ENCODE measurements at places on chromosomes 12 and 14.

GRCh38 chr14:71235875-71236274, 328.6 kb downstream of the PCNX1 start:
- no peak for DNase-seq

GRCh38 chr12:116059904-116060303, 217.6 kb downstream of the MED13L start:
- DNase-seq = no peak

- peak; percentile 42 for DNase-seq
These were observed 424 bp downstream of the BBOF1 start for GRCh38 chr14:74019408-74020137.

GRCh38 chr12:22321638-22322037, 12.9 kb downstream of the ST8SIA1 start:
- no peak for DNase-seq

GRCh38 chr14:54025661-54026060, 69.0 kb upstream of the BMP4 start:
- no peak for DNase-seq

- DNase-seq = no peak
These were observed 14.3 kb downstream of the YBX3 start for GRCh38 chr12:10708862-10709261.

- DNase-seq = no peak
These were observed 9.4 kb upstream of the GALNT9 start for GRCh38 chr12:132338781-132339180.

- no peak for DNase-seq
These were observed 128.5 kb downstream of the KIF26A start for GRCh38 chr14:104266631-104267575.

DNA sequence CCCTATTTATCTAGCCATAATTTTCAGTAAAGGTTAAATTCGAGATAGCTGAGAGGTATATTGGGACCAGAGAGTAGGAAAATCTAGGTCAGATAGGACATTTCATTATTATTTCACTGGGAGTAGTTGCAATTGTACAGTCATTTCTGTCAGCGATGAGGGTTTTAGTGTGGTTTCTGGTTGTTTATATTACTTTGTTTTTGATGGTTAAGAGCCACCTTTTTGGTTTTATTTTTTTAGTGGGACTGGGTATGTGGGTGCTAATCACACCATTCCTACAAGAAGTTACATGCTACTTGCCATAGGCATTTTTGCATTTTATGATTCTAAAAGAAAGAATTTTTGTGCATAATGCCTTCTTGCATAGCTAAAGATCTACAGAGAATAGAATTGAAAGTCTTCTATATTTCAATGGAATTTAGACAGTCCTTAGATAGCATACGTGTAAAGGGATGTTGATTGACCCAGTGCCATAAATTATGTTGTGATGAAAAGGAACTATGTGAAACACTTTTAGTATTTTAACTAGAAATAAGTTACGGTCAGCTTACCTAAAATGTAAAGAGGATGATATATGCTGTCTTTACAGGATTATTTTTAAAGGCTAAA, 85.2 kb downstream of the KTN1 start:
- DNase-seq = no peak

DNA sequence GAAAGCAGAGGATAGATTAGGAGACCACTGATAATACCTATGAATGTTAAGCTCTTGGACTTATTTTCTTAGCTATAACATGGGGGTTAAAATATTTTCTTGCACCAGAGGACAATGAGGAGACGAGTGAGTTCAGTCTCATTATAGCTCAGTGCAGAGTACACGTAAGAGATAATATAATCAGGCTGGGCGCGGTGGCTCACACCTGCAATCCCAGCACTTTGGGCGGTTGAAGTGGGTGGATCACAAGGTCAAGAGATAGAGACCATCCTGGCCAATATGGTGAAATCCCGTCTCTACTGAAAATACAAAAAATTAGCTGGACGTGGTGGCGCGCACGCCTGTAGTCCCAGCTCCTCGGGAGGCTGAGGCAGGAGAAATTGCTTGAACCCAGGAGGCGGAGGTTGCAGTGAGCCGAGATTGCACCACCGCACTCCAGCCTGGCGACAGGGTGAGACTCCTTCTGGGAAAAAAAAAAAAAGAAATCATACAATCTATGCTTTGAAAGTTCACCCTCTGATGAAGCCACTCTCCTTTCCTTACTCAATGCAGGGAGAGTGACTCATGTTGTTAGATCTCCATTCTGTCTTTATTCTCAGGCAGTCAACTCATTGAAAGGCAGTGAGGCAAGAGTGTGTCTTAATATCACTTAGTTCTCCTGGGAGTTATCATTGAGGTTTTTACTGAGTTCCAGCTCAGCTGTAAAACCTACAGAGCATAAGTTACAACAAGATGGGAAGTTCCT, 134.2 kb downstream of the SYNE2 start:
- DNase-seq = no peak

DNA sequence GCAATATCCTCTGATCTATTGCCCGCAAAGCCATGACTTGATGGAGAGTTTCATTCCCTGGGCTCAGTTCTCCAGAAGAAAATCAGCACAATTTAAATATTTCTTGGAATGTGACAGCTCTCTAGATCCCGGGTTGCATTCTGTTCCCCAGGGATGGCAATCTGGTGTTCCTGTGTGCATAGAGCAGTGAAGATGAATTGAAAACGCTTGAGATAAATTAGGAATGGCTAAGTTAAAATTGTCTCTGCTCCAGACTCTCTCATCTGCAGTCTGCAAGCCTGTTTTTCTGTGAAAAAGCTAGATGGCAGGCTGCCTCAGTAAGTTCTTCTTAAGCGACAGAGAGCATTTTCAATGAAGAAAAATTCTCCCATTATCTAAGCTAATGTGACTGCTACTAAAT, 582.5 kb upstream of the MGAT4C start:
- peak; percentile 48 for DNase-seq

DNA sequence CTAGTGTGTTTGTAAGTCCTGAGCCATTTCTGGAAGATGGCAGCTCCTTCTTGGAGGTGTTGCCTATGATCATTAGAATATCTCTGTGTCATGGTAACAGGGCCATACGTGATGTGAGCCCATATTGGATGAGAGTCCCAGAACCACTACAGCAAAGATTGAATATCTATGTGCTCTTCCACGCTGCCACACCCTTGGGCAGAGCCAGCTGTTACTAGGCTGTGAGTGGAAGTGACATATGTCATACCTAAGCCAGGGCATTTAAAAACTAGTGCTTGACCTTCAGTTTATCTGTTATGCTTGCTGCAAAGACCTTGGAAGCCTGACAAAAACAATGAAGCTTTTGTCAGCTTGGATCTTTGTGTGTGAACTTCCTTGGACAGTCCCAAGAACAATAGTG, 495.1 kb upstream of the CCDC196 start:
- DNase-seq = no peak

- peak; percentile 23 for DNase-seq
These were observed 722 bp downstream of the TMED8 start for GRCh38 chr14:77375973-77376770.

- DNase-seq = no peak
These were observed 5.1 kb downstream of the C12orf56 start for GRCh38 chr12:64385468-64385867.

DNA sequence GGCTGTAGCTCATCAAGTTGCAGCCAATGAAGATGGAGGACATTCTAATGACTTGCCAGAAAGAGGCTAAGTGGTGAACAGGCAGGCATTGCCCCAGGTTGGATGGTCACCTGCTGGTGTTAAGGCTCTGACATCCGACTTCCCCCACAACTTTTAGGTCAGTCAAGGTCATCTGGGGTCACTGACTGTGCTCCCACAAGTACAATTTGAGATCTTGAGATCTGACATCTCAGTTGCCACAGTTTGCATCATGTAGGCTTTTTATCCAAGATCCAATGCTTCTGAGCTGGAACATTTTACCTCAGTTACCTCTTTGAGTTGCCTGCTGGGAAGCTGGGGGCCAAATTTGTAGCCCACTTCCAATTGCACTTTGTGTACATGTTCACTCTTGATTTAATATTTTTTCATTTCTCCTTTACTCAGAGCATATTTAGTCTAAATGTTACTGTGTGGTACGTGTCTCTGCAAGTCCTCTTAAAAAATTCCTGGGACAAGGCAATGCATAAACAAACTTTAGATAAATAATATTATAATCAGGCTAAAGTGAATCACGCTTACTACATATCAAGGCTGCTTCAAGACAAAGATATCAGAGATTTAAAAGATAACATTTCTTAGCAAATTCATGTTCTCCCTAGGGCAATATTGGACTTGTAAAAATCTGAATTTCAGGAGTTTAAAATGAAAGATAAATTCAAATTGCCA, 61.4 kb downstream of the SEL1L start:
- no peak for DNase-seq

DNA sequence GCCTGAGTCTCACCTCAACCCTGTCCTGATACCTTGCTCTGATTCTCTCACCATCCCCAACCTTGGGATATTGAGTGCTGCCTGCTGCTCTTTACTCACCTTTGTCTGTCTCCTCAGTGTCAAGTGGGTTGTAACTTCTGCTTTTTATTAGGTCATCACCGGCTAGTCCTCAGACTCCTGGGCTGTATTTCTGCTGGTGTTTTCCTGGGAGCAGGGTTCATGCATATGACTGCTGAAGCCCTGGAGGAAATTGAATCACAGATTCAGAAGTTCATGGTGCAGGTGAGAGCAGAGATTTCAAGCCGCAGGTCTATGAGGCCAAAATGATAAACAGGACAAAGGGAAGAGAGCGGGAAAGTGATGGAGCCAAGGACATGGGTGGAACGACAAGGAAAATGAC, 498 bp downstream of the SLC39A2 start:
- no peak for DNase-seq

- no peak for DNase-seq
These were observed 268.8 kb upstream of the BTG1 start for GRCh38 chr12:92414170-92415070.

DNA sequence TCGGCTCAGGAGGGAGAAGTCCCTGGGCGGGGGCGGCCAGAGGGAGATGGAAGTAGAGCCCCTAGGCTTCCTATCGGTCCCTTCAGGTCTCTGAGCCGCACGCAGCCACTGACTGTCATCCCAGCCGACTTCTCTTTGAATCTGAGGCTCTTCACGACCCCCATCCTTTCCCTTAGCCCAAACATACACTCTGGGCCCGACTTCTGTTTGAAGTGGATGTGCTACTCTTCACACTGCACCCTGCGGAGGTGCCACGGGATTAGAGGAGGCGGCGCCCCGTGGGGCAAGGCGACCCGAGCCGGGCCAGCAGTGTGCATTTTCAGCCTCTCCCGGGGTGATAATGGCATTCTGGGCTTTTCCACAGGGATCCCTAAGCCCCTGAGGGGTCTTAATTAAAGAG, 6.0 kb upstream of the DACT1 start:
- DNase-seq = no peak

DNA sequence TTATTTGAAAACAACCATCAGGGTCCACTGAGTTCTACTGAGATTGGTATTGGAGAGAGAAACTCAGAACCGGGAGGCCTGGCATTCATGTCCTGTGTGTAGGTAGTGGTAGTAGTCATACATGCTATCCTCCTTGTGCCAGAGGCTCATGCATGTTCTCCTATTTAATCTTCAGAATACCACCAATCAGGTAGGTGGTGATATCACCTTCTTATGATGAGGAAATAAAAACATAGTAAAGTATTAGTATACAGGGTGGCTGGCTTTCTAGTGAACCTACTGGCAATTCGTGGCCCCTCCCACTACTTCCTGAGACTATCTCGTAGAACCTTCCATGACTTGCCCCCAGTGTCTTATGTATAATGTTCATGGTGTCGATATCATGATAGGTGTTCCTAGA, 40.5 kb upstream of the EID3 start:
- DNase-seq = no peak

DNA sequence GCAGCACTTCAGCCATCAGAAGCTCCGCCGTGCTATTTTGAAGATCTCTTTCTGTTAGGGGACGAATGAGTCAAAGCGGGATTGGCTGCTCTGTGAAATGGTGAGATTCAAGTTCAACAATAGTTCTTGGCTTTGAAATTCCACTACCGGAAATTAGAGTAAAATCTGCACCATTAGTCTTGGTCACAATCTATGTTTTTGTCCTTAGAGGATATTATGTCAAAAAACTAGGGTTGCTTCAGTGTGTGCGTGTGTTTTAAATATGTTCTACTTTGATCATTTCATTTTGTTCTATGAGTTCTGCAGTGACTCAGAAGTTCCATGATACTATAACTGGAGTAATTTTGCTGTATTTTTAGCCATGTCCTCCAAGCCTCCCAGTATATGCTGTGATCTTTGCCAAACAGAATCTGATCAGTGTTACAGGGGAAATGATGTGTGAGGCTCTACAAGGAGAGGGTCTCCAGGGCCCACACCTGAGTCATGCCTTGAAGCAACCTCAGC, 22.6 kb downstream of the GPHB5 start:
- DNase-seq = peak; percentile 79

GRCh38 chr14:39755269-39755878, 323.1 kb upstream of the FBXO33 start:
- no peak for DNase-seq

DNA sequence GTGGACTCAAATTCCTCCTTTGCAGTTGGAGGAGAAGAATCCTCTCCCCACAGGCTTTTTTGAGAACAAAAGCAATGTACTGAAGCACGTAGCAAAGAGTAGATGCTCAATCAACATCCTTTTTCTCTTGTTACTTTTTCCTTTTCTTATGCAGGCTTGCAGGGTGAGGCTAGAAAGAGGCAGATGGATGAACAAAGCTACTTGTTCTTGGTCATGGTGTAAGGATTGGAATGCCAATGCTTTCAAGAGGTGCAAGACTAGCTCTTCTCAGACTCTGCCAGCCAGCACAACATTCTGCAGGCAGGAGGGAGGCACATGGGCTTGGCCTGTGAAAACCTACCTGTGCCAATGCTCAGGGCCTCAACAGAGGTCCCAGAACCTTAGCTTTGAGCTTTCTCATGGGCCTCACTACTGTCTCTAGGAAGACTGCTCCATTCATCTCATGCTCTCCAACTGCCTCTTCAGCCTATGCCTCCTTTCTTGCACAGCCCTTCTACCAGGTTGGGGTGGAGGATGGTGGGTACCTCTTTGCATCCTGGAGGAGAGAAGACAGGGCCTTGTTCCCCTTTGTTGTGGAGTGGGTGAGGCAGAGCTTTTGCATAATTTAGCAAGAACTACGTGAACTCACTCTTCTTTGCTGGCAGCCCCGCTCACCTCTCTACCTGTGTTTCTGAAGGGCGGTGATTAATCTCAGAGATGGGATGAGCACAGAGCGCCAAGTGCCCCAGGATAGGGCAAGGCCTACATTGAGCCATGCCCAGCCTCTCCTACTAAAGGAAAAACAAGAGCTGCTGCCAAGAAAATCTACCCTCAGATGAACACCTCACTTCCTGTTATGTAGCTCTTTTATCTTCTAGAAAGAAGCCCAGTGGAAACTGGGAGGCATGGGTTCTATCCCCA, 1119.7 kb downstream of the VRK1 start:
- DNase-seq = no peak

- peak; percentile 54 for DNase-seq
These were observed 65.6 kb downstream of the CCDC88C start for GRCh38 chr14:91352053-91352452.

- DNase-seq = no peak
These were observed 97.2 kb downstream of the PTPRR start for GRCh38 chr12:70823182-70823976.

- no peak for DNase-seq
These were observed 33.0 kb downstream of the TMEM132D start for GRCh38 chr12:129870796-129871195.

GRCh38 chr12:101967506-101967905, 90.1 kb downstream of the DRAM1 start:
- no peak for DNase-seq

All from muscle of arm (tissue), 14 donors.